ENCODE measurements at places on chromosomes 1 and 21.

GRCh38 chr1:181846001-181846645 is 215.4 kb downstream of the ZNF648 start:
- no peak for DNase-seq

GRCh38 chr1:14061722-14062121 is 361.7 kb downstream of the PRDM2 start:
- no peak for DNase-seq

DNA sequence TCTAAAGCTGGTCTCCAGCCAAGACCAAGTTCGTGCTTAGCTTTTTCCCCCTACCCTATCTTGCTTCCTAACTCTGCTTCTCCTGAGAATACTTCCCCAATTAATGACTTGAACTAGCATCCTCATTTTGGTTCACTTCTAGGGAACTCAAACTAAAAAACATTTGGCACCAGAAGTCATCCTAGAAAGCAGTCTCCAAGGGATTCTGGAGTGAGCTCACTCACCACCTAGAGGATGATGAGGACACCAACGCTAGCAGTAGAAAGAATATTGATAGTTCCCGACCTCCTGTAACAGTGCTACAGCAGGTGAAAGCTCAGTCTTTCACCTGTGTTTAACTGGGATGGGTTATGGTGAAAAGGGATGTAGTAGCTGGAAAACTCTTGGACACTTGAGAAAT is 4.7 kb upstream of the PSMB2 start:
- no peak for DNase-seq

DNA sequence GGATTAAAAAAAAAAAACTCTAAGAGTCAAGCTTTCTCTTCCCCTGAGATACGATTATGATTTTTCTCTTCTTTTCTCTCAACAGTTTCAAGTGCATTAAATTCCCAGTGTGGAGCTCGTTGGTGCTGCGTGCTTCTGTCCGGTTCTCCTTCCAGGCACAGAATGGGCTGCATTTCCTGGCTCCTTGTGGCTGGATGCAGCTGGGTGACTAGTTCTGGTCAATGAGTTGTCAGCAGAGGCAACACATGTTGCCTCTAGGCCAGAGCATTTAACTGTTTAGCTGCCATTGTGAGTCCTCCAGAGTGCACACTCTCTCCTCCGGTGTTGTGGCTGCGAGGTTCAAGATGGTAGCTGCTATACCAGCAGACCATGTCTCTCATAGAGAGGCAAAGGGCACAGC is 312.9 kb downstream of the RRAGC start:
- DNase-seq, result no peak

- no peak for DNase-seq
These were observed 202.6 kb downstream of the NFIA start for GRCh38 chr1:61284936-61285335.

- DNase-seq, result no peak
These were observed 40.2 kb downstream of the ADAMTS1 start for GRCh38 chr21:26804895-26805609.

DNA sequence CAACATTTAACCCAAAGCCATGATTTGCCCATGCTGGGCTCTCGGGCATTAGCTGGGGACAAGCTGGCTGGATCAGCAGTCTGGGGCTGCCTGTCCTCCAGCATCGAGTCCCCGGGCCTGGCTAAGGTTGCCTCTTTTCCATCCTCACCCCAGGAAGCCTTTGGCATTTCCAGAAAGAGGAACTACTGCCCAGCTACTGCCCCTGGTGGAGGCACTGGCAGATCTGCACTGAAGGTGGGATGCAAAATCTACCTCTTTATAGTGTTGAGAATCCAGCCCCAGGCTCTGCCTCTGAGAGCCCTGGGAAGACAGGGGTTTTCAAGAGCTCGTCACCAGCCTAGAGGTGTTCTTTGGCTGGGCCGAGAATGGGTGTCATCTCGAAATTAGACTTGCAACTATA is 635.9 kb downstream of the MATN1 start:
- no peak for DNase-seq

GRCh38 chr1:150619576-150620509 is 9.6 kb downstream of the ENSA start:
- DNase-seq, result no peak

GRCh38 chr1:114260805-114261484 is 107.3 kb upstream of the SYT6 start:
- no peak for DNase-seq

GRCh38 chr1:61293986-61294504 is 211.7 kb downstream of the NFIA start:
- no peak for DNase-seq

DNA sequence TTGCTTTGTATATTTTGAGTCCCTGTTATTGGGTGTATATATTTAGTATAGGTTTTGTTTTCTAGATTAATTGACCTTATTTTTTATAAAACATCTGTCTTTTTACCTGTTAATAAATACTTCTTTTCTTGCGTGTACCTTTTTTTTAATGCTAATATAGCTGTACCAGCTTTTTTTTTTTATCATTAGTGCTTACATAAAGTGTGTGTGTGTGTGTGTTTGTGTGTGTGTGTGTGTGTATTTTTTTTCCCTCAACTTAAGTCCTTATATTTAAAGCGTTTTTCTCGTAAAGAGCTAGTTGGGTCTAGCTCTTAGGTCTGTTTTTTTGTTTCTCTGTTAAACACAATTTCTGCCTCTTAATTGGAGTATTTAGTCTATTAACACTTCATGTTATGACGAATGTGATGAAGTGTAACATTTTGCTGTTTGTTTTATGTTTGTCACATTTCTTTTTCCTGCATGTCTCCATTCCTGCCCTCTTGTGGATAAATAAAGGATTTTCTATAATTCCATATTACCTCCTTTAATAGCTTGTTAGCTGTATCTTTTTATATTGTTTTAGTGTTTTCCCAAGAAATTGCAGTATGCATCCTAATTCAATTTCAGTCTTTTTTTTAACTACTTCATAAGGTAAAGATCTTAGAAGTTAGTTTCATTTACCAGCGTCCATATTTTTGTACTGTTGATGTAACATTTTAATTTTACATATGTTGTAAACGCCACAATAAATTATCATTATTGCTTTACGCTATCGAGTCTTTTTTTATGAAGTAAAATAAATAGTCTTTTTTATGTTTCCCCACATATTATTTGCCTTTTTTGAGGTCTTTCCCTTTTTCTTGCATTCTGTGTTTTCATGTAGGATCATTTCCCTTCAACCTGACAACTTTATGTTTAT is 4.3 kb downstream of the PRMT2 start:
- no peak for DNase-seq

- DNase-seq, result peak; percentile 78
These were observed 855 bp upstream of the IVNS1ABP start for GRCh38 chr1:185317886-185318310.

DNA sequence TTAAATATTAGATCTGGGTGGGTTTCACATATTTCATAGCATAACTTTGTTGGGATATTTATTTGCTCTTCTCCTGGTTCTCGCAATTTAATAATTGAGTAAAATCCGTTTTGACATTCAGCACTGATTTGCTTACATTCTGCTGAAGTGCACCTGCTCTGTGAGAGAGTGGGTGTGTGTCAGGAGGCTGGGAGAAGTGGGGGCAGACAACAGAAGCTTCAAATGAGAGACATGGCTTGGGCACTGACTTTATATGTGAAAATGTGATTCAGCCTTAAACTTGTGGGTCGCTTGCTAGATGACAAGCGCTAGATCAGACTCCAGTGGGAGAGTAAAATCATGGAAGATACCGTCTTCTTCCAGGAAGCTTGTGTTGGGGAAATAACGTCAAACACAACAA is 32.4 kb upstream of the KCNA2 start:
- DNase-seq, result no peak

- no peak for DNase-seq
These were observed 953.2 kb downstream of the BRINP3 start for GRCh38 chr1:189524501-189524900.

GRCh38 chr1:198496216-198497143 is 44.0 kb downstream of the ATP6V1G3 start:
- no peak for DNase-seq

DNA sequence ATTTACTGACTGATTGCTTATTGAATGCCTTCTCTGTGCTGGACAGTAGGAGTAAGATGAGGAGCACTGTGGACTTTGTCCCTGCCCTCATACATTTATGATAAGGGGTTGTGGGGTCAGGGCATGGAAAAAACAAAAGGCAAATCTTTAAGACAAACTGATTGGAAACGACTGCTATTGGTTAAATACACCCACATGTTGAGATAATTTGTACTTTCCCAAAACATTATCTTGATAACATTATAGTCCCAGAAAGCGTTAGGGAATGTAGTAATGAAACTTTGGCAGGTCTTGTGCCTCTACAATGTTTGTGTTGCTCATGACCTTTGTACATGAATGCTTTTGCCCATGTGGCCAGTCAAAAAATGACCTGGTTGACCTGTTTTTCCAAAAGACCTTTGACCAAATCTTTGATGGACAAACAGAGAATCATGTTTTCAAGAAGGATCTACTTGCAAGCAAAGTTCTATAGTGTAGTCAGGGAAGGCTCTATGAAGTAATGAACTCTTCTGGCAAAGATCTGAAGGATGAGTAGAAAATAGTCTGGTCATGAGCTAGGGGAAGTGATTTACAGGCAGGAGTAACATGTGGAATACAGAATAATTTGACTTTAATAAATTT is 50.9 kb downstream of the LEPR start:
- DNase-seq, result no peak

DNA sequence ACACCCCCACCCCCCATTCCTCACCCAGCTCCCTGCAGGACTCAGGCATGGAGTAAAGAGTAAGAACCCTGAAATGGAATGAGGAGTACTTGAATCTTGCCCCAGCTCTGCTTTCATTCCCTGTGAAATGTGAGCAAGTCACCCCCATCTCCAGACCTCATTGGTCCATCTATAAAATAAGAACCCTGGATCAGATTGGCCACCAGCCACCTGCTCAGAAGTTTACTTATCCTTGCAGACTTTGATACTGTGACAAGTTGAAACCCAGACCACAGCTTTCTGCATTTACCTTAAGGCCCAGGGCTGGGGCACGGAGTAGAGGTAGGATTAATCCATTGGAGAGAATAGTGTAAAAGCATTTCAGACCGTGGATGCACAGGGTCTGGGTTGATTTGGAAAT is 2.2 kb downstream of the KISS1 start:
- DNase-seq, result no peak

- DNase-seq, result no peak
These were observed 185.2 kb upstream of the TMEM51 start for GRCh38 chr1:14968251-14968851.

- no peak for DNase-seq
These were observed 58.0 kb downstream of the DDX20 start for GRCh38 chr1:111813440-111814304.

GRCh38 chr1:47951545-47952235 is 45.5 kb downstream of the TRABD2B start:
- no peak for DNase-seq
